ENCODE measurements at places on chromosomes 1 and 21. TPM values are rescaled to one million over a fixed set of nuclear protein-coding genes. Genes with fewer than 3 reads are reported as not detected.

ADGRL4 gene
- 22.7 TPM for total RNA-seq

RGS2 gene
- 53.6 TPM for total RNA-seq

DNA sequence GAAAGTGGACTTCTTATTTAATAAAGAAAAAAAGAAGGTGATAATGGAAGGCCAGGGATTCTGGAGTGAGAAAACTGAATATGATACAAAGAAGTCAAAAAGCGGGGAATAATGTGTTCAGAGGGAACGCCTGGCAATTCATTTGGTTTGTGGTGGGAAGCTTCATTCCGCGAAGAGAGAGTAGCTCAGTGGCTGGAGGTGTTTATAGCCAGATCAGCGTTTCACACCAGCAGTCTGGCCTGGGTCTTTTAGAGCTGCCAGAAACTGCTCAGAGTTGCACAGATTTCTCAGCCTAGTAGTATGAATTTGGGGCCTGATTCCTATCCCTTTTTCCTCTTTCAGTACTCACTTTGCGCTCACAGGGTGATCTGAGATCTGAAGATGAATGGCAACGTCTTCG lies 67.8 kb upstream of the IPO9 start:
- no peaks in the 10 kb centered on the region for H3K27me3 ChIP-seq
- no peaks in the 10 kb centered on the region for H3K36me3 ChIP-seq
- H3K4me3 ChIP-seq: no peak overlapping the region
- no peak overlapping the region for H3K27ac ChIP-seq
- no peak for DNase-seq

GRCh38 chr1:108817016-108817415 lies 39.9 kb downstream of the AKNAD1 start:
- H3K27ac ChIP-seq: no peak overlapping the region
- no peaks in the 10 kb centered on the region for H3K27me3 ChIP-seq
- no peaks in the 10 kb centered on the region for H3K36me3 ChIP-seq
- H3K4me3 ChIP-seq: peak overlapping the region; percentile 22
- DNase-seq: peak; percentile 51
- peaks cover 14% of the 10 kb centered on the region for H3K4me1 ChIP-seq

DNA sequence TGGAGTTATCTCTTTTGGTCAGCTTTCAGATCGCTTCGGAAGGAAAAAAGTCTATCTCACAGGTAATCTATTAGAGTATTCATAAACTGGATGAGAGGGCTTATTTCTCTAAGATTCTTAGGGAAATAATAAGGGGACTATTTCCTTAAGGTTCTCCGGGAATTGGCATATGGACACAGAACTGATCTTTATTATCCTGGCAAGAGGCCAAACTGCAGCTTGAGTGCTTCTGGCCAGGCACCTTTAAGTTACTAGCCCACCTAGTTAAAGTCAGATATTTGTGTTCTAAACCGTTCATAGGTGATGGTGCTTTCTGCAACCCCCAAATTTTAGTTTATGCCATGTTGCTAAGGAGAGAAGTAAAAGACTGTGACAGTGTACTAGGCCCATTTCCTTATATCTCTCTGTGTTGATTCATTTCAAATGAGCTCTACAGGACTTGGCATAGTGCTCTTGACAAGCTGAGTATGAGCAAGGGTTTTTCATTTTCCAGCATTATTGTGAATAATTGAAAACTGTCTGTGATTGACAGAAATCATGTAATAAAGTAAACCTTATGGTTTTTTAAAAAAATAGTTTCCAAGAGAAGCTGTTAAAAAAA lies 43.4 kb downstream of the SLC22A15 start:
- H3K4me3 ChIP-seq: no peak overlapping the region
- no peak overlapping the region for H3K27ac ChIP-seq
- no peaks in the 10 kb centered on the region for H3K36me3 ChIP-seq
- H3K27me3 ChIP-seq: no peaks in the 10 kb centered on the region

- no peaks in the 10 kb centered on the region for H3K27me3 ChIP-seq
- H3K4me3 ChIP-seq: peak within 1 kb of the TSS; percentile 24
- H3K4me1 ChIP-seq: peaks cover 5% of the 10 kb centered on the region
Observed at GRCh38 chr1:109113590-109114341, at the start of gene ELAPOR1. Gene ELAPOR1 (plus strand): TSS chr1:109114115. CDS start chr1:109114184, 69 bp downstream.

DNA sequence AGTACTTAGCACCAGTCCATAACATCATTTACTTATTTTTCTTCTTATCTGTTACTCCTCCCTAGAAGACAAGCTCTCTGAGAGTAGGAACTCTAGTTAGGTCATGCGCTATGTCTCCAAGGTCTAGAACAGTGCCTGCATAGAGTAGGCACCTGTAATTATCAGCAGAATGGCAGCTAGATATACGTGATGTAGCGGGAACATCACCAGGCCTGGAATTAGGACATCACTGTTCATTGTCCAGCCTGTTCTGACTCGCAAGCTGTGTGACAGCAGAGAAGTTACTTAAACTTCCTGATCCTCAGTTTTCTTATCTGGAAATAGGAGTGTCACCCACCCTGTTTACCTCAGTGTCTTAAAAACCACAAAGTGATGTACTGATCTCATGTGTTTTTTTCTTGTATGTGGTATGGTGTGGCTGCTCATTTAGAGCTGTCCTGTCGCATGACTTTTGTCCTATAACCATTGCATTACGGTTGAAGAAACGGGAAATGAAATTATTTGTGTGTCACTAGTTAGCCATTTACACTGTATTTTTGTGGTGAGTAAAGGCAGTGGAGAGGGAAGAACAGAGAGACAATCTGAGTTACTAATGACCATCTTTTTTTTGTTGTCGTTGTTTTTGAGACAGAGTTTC lies 37.1 kb upstream of the EXO1 start:
- no peak for DNase-seq
- H3K4me1 ChIP-seq: no peaks in the 10 kb centered on the region
- no peaks in the 10 kb centered on the region for H3K36me3 ChIP-seq
- no peak overlapping the region for H3K27ac ChIP-seq

GRCh38 chr1:83705091-83705490 lies 293.8 kb downstream of the TTLL7 start:
- no peaks in the 10 kb centered on the region for H3K36me3 ChIP-seq
- no peak overlapping the region for H3K4me3 ChIP-seq
- H3K27me3 ChIP-seq: no peaks in the 10 kb centered on the region
- no peaks in the 10 kb centered on the region for H3K4me1 ChIP-seq
- no peak overlapping the region for H3K27ac ChIP-seq

GRCh38 chr1:54764922-54765561 lies 719 bp upstream of the PARS2 start:
- no peak for DNase-seq
- no peaks in the 10 kb centered on the region for H3K27me3 ChIP-seq
- H3K4me1 ChIP-seq: peaks cover 1% of the 10 kb centered on the region
- H3K27ac ChIP-seq: no peak overlapping the region
- peak overlapping the region; percentile 33 for H3K4me3 ChIP-seq

GRCh38 chr1:4355839-4356238 lies 298.6 kb upstream of the AJAP1 start:
- H3K27me3 ChIP-seq: no peaks in the 10 kb centered on the region
- no peak overlapping the region for H3K4me3 ChIP-seq

GRCh38 chr1:23742670-23743286 lies 493 bp upstream of the ELOA start:
- H3K4me3 ChIP-seq: peak overlapping the region; percentile 99
- no peak for DNase-seq
- no peaks in the 10 kb centered on the region for H3K36me3 ChIP-seq
- H3K27ac ChIP-seq: peak overlapping the region; percentile 49

- H3K4me1 ChIP-seq: no peaks in the 10 kb centered on the region
- no peaks in the 10 kb centered on the region for H3K36me3 ChIP-seq
- peak; percentile 75 for DNase-seq
- no peaks in the 10 kb centered on the region for H3K27me3 ChIP-seq
- H3K27ac ChIP-seq: no peak overlapping the region
- no peak overlapping the region for H3K4me3 ChIP-seq
Observed at GRCh38 chr1:18883636-18884418, 18.5 kb downstream of the ALDH4A1 start.

GRCh38 chr1:84913555-84913892 lies 20.5 kb upstream of the LPAR3 start:
- H3K27ac ChIP-seq: no peak overlapping the region
- H3K4me1 ChIP-seq: no peaks in the 10 kb centered on the region
- no peak for DNase-seq
- no peaks in the 10 kb centered on the region for H3K36me3 ChIP-seq

DNA sequence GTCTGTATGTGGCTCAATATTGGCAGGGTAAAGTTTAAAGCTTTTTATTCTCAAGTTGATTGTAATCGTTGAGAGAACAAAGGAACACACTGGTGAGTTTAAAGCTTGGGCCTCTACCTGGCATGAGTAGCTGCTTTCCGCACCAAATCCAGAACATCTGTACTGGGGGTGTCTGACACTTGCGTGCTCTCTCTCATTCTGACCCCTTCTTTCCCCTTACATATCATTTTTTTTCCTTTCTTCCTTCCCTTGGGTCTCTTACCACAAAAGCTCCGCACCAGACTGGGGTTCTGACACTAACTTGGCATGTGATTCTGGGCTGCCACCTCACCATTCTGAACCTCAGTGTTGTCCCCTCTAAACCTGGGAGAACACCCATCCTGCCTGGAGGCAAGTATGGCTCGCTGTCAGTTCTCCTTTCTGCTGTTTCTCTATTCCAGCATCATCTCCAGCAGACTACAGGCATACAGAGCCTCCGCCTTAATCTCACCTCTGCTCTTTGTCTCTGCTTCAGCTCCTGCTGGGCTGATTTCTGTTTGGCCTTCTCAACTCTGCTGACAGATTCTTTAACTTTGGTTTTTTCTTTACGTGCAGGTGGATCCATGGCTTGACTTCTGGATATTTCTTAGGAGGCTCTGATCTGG lies 859 bp upstream of the ERMAP start:
- peaks cover 7% of the 10 kb centered on the region for H3K4me1 ChIP-seq
- peak overlapping the region; percentile 90 for H3K4me3 ChIP-seq
- no peaks in the 10 kb centered on the region for H3K36me3 ChIP-seq
- DNase-seq: no peak

- no peak overlapping the region for H3K4me3 ChIP-seq
- H3K36me3 ChIP-seq: no peaks in the 10 kb centered on the region
- DNase-seq: no peak
- no peaks in the 10 kb centered on the region for H3K4me1 ChIP-seq
- no peaks in the 10 kb centered on the region for H3K27me3 ChIP-seq
Observed at GRCh38 chr1:205480349-205480985, 24.0 kb upstream of the CDK18 start.
